ENCODE measurements at places on chromosomes 5 and 9.

DNA sequence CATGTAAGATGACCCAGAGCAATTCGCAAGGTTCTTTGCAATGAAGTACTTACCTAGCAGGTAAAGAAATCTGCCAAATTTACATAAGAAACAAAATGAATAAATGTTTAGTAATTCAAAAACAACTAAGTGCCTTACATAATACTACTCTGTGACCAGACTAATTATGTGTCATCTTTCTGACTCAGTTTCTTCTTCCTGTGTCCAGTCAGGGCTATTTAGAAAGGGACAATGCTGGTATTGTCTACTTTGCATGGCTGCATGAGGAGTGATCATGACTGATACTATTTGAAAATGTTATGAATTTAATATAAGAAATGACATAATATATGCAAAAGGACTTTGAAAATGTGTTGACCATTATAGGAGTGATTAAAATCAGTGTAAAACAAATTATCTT lies 210.0 kb downstream of the TMEM161B start:
- DNase-seq = no peak

GRCh38 chr5:84290161-84290560 lies 94.5 kb downstream of the EDIL3 start:
- DNase-seq = no peak

DNA sequence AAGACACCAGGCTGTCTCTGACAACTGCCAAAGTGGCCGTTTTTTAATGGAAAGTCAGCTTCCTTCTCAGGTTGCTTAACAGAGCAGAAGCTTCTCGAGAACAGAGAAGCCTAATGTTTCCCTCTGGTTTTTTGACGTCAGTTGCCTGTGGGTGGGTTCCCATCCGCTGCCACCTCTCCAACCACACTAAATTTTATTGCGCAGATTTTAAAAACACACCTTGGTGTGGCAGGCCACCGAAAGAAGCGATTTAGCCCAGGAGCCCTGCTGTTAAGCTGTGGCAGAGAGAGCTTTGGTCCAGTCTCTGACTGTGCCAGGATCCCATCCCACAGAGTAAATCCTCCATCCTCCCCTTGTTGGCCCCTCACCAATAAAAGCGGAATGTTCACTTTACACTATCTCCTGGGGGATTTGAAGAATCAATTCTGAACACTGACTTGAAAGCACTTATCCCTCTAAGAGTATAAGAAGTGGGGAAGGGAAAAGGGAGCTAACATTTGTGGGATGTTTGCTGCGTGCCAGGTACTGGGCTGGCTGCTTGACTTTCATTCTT lies 181.6 kb downstream of the AOPEP start:
- DNase-seq = peak; percentile 33

GRCh38 chr5:110414360-110414759 lies 312.1 kb downstream of the TMEM232 start:
- no peak for DNase-seq

DNA sequence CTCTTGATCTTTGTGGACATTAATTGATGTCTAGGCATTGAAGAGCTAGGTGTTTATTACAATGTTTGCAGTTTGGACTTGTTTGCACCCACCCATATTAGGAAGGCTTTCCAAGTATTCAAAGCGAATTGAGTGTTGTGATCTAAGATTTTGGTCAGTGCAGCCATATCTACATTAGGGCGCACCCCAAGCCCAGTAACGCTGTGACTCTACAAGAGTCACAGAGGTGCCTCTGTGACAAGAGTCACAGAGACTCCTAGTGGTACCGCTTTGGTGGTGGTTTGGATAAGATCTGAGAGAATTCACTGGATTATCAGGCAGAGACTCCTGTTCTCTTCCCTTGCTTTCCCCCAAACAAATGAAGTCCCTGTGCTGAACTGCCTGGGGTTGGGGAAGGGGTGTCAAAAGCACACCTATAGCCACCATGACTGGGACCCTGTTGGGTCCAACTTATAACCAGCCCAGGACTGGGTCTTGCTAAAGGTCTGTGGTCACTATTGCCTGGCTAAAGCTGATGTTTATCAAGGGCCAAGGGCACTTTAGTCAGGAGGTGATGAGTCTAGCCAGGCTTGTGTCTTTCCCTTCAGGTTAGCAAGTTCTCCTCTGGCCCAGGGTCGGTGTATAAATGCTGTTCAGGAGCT lies 114.1 kb upstream of the RIOK2 start:
- no peak for DNase-seq

DNA sequence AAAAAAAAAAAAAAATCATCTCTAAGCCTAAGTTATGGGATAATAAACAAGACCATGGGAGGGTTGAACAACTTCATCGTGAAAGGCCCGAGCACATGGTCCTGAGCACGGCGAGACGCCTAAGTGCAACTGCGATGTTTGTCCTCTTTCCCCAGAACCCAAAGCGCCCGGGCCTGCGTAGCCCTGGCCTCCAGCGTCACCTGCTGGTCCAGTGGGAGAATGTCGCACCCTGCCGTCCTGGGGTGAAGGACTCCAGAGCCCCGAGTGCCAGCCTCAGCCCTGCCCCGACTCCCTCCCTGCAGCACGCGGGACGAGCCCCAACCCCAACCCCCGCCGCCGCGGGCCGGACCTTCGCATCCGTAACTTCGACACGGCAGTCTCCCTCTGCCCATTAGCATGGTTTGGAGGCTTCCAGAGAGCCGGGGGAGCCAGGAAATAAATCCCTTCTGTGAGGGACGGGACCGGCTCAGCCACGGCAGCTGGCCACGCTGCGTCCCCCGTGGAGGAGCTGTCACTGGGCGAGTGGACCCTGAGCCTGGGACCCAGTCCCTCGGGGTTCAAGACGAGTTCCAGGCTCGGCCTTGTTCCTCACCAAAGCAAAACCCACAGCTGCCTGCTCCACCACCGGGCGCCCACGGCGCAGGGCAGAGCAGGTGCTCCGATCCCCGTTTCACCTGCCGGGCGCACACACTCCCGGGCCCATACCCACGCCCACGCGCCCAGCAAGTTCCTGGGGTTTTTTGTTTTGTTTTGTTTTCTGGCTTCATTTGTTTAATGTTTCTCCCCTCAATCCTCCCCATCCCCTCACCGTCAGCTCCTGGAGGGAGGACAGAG lies 132.5 kb upstream of the HAND1 start:
- DNase-seq = peak; percentile 81

GRCh38 chr9:87479801-87480201 lies 17.9 kb upstream of the DAPK1 start:
- DNase-seq = peak; percentile 97

GRCh38 chr9:82883436-82883835 lies 179.5 kb downstream of the RASEF start:
- no peak for DNase-seq

GRCh38 chr9:106893088-106893487 lies 30.1 kb downstream of the ZNF462 start:
- DNase-seq = peak; percentile 70

GRCh38 chr5:33433303-33434240 lies 7.2 kb upstream of the TARS1 start:
- peak; percentile 29 for DNase-seq

DNA sequence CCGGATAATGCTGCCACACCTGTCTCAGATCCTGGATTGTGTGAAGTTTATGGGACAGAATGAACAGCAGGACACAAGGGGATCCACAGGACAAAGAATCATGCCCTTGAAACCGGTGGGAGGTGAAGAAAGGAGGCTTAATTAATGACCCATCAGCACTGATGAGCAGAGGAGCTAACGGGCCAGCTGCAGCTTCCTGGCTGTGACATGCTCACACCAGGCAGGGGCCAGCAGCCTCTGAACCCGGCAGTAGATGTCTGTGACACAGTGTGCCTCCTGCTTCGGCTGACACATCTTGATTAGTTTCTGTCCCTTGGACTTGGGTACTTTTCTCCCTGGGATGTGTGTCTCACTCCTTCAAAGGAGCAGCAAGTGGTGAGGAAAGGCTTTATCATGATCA lies 328.8 kb upstream of the BRINP1 start:
- DNase-seq = no peak

GRCh38 chr5:9621379-9621903 lies 8.7 kb downstream of the TAS2R1 start:
- DNase-seq = no peak

- DNase-seq = no peak
Observed at GRCh38 chr9:113600871-113601614, 137.5 kb downstream of the RGS3 start.

GRCh38 chr5:72203251-72203845 lies 96.1 kb downstream of the MAP1B start:
- DNase-seq = no peak

GRCh38 chr5:11540112-11540511 lies 364.1 kb downstream of the CTNND2 start:
- DNase-seq = no peak

DNA sequence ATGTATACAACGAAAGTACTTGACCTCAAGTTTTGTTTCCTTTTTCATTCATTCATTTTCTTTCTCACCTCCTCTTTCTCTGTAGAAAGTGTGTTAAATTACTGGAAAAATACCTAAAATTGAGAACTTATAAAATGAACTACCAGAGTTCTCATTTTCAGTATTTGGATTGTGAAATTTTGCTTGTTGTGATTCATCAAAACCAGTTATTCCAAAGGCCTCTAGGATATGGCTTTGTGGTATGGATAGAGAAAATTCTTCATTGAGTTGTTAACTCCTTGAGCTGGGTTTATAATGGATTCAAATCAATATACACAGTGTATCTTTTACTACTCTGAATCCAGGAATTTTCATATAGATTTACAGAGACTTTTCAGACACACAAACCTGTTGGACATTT lies 287.6 kb downstream of the KDM4C start:
- DNase-seq = no peak

DNA sequence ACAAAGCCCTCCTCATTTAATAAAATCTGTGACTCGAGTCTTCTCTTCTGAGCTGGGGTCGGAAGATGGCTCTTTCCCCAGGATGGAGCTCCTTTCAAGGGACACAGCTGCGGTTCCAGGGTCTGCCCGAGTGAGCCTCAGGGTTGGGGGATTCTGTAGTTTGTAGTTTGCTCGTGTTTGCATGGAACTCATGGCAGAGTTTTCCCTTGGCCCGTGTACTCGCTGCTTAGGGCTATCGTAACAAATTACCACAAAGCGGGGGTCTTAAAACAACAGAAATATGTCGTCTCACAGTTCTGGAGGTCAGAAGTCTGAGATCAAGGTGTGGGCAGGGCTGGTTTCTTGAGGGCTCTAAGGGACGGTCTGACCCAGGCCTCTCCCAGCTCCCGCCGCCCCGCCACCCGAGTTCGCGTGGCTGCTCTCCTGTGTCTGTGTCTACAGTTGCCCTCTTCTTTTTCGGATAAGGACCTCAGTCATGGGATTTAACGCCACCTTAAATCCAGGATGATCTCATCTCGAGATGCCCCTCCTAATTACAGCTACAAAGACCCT lies 13.9 kb upstream of the LPCAT1 start:
- DNase-seq = no peak

DNA sequence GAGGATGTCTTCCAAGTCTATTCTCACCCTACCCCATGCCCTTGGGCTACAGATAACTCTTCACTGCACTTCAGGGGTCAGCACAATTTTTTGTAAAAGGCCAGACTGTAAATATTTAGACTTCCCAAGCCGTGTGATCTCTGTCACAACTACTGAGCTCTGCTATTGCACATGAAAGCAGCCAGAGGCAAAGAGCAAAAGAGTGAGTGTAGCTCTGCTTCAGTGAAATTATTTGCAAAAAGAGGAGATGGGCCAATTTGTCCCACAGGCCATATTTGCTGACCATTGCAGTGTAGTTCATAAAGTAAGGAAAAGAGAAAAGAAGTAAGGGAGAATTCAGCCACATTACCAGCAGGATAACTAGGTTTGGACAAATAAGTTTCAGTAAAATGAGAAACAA lies 7.0 kb upstream of the MOCS2 start:
- DNase-seq = no peak

DNA sequence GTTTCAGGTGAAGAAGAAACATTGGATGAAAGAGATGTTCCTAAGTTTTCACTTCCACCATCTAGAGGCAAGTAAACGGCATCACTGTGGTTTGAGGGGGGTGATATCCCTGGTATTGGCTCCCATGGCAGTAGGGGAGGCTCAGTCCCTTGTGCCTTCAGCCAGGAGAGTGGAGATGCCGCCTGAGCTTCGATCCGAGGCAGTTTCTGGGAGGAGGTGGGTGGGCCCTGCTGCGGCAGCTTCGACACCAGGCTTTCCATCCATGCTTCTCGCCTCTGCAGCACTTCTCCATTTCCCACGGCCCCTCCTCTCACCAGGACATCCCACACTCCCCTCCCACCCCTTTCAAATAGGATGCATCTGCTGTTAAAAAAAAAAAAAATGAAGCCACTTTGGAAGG lies 258.3 kb downstream of the GADD45G start:
- DNase-seq = no peak

GRCh38 chr5:165231821-165232508 lies 1726.5 kb downstream of the MAT2B start:
- DNase-seq = no peak

DNA sequence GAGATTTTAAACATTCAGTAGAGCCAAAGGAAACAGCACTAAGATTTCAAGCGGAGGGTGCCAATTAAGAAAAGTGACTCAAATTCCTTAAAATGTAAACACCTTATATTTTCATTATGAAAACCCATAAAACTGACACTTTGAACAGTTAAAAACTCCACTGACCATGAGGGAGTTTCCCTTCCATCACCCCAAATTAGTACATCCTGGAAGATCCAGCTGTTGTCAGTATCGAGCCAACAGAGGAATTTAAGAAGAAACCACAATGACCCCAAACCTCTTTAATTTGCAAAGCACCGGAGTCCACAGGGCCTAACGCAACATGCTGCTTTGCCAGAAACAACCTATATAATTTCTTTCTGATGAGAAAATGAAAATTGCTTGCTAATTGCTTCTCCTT lies 41.3 kb downstream of the ROR2 start:
- peak; percentile 72 for DNase-seq

GRCh38 chr5:174151599-174152181 lies 106.2 kb downstream of the NSG2 start:
- DNase-seq = no peak

DNA sequence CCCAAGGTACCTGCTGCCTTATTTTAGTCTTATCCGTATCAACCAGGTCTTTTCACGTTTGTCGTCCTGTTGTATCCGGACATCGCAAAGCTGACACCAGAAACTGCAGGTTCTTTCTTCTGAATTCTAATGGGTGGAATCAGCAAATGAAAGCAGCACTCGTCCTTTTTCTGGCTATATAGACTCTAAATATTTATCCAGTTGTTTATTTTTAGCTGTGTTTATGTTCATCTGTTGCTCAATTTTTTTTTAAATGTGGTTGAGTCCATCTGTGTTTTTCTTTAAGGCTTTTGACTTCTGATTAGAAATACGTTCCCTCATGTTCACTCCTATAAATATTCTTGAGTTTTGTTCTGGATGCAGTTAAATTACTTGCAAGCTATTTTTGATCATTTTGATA lies 831.7 kb downstream of the MTRR start:
- DNase-seq = no peak

- DNase-seq = no peak
Observed at GRCh38 chr5:3601911-3602782, 6.5 kb downstream of the IRX1 start.

DNA sequence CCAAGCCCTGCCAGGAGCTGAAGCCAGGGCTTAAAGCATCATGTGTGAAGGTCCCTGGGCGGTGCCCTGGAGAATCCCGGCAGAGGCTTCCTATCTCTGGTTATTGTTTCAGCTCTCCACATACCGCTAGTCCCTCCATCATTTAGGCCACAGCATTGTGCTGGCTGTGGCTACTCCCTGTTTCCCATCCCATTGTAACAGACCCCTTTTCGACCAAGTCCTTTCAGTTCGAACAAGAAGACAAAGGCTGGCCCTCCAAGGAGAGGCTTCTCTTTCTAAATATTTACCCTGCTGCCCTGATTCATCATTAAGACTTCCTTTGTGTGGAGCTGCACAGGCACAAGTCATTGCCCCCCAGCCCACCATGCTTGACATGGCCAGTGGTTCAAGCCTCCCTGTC lies 41.6 kb downstream of the NEUROG1 start:
- no peak for DNase-seq
